ENCODE measurements at places on chromosomes 6 and 20.

- no peak for DNase-seq
Measured at GRCh38 chr20:62087227-62087626, 21.5 kb upstream of the TAF4 start.

- DNase-seq: no peak
Measured at GRCh38 chr6:168157272-168158212, 78.5 kb upstream of the FRMD1 start.

GRCh38 chr6:79902046-79902445, 45.3 kb downstream of the ELOVL4 start:
- DNase-seq: no peak

GRCh38 chr20:20815711-20816455, 103.4 kb upstream of the RALGAPA2 start:
- DNase-seq: no peak

DNA sequence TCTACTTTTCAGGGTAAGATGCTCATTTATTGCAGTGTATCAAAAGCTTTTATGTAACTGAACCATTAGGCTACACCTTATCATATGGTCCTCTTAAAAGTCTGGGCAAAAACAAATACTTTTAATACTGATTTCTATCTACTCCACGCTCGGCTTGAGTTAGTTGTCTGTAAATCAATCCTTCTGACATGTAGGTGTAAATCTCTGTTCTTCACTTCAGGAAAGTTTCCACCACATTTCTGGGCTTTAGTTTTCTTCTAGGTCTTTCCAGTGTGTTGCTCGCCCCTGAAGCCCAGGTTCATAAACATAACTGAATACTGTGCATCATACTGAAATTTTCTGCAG, 89.2 kb upstream of the RNF217 start:
- DNase-seq: no peak

GRCh38 chr6:42400061-42400760, 51.5 kb downstream of the TRERF1 start:
- no peak for DNase-seq
